ENCODE measurements at places on chromosomes 4 and X.

DNA sequence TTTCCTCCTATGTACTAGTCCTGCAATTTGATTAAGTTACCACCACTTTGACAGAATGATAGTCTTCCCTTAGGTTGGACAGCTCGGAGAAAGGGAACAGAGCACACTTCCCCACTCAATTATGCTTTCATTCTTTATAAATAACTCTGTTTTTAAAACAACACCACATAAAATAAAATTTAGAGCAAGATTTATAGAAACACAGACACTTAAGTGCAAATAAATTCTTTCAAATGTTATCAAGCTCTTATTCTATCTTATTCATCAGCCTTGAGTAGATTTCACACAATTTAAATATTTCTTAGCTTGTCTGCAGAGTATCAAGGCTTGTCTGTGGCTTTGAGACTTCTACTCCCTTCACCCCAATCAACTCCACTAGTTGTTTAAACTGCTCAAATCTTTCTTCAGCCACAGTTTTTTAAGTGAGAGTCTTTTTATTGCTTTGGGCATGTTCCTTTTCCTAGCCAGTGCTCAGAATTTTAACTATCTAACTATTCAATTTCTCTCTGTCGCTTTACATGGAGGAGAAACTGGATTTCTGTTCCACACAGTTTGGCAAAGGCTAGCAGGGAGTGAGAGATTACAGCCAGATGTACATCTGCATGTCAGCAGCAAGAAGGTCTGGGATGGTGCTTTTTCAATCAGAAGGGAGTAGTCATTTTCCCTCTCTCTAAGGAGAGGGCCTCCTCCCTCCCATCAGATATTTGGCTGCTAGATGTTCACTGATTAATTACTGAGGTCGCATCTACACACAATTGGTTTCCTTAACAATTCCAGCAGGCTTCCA is 53.1 kb upstream of the PLAC1 start:
- no peak for DNase-seq

- no peak for DNase-seq
Measured at GRCh38 chrX:15349046-15349445, 13.7 kb upstream of the PIGA start.

GRCh38 chrX:56813318-56813837 is 84.3 kb downstream of the NBDY start:
- no peak for DNase-seq

- no peak for DNase-seq
Measured at GRCh38 chr4:125390126-125390525, 75.4 kb downstream of the FAT4 start.

- no peak for DNase-seq
Measured at GRCh38 chrX:130114141-130114588, 3.9 kb upstream of the ELF4 start.

DNA sequence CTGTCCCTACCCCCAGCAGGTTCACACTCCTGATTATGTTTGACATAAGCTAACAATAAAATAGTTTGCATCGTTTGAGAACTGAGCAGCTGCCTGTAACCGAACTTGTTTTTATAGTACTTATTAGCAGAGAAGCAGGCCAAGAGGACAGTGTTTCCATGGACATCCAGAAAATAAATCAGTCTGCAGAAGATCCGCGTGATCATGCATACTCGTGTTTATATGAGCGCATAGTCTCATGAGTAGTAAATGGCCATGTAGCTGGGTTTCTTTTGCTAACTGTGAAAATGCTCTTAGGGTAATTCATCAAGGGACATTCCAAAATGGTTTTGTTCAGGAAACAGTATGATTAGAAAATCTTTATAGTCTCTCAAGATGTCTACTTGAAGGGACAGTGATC is 289.2 kb downstream of the DCTD start:
- DNase-seq, result no peak

- no peak for DNase-seq
Measured at GRCh38 chr4:110955748-110956147, 332.9 kb upstream of the PITX2 start.

DNA sequence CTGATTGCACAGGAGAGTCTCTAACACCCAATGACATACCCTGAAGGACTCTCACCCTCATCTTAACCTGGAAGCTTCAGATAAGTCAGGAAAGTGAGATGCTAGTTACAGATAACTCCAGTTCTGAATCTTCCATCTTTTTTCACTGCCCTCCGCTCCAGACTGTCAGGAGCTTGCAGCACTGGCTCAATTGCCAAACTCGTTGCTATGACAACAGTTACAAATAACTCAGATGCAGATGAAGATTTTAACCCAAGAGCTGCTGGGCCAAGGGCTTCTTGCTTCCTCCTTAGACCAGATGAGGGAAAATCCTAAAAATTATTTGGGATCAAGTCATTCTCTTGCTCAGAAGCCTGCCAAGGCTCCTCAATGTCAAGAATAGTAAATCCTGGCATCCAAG is 109.1 kb upstream of the HUWE1 start:
- DNase-seq, result no peak

GRCh38 chr4:2257361-2258081 is 4.4 kb downstream of the MXD4 start:
- no peak for DNase-seq

DNA sequence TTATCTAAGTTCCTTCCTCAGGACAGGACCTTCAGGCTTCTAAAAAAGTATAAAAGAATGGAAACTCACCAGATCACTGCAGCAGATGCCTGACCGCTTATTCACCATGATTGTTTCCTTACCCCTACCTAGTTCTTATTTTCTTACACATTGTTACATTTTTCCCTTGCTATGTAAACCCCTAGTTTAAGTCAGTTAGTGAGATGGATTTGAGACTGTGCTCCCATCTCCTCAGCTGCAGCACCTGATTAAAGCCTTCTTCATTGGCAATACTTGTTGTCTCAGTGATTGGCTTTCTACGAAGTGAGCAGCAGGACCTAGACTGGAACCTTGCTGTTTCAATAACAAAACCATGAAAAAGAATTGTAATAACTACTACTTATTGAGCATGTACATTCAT is 4.7 kb downstream of the SPARCL1 start:
- no peak for DNase-seq

GRCh38 chrX:123745511-123745910 is 12.7 kb upstream of the THOC2 start:
- no peak for DNase-seq

GRCh38 chr4:127967141-127967775 is 2.1 kb downstream of the ABHD18 start:
- DNase-seq, result no peak

GRCh38 chrX:87901060-87901459 is 383.5 kb downstream of the KLHL4 start:
- no peak for DNase-seq

DNA sequence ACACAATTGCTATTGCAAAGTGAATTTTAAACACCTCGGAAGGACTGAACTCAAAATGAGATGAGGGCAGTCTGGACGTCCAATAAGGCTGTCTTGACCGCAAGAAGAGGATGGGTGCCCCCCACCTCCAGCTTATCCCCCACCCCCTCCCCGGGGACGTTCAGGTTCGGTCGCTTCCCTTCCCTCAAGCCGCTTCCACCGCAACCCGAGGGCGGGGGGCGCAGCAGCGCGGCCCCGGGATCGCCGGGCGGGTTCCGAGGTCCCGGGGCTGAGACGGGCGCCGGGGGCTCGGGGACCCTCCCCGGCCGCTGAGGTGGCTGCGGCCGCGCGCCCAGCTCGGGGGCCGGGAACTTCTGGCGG is 480 bp downstream of the USP46 start:
- DNase-seq, result no peak

All from activated T-helper 1 cell treated with Interleukin-2 at 50 U/mL for 16 hours (primary cell).